ENCODE measurements at places on chromosomes 5 and 9.

GRCh38 chr5:39224196-39224761, 4.9 kb upstream of the FYB1 start:
- no peak for DNase-seq

GRCh38 chr5:33850100-33850594, 41.6 kb downstream of the ADAMTS12 start:
- no peak for DNase-seq

GRCh38 chr5:144004751-144005150, 165.7 kb downstream of the YIPF5 start:
- DNase-seq = no peak

- no peak for DNase-seq
These were observed 20.6 kb upstream of the PTGES start for GRCh38 chr9:129773262-129774048.

DNA sequence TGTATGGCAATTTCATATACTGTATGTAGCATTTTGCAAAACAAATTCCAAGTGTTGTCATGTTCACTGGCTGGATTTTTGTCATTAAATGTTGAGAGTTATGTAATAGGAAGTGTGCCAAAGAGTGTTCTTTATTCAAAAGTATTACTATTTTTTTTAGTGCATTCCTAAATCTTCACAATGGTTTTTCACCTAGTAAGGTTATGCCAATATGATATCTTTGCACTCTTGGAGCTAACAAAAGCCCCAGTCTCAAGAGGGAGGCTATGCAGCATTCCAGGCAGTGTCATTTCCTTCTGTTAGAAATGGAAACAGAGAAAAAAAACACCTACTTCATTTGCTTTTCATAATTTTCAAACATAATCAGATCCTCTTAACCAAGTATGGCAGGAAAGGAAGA, 5.1 kb upstream of the SSBP2 start:
- no peak for DNase-seq

DNA sequence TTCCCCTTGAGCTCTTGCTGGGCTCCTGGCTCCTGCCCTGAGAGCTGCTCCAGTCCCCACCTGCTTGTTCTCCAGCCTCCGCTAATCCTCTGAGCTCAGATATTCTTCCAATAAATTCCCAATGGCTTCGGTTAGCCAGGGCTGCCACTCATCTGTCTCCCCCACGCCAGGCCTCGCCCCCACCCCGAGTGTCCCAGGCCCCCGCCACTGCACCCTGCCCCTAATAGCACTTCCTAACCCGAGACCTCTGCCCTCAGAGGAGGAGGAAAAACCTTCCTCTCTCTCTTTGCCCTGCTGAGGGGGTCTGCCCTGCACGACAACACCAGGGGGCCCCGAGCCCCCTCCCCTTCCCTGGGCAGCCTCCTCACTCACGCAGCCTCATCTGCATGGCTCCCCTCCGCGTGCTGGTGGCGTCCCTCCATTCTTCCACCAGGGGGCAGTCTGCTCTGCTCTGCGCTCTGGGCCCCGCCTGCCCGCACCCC, 5.4 kb upstream of the LCN15 start:
- DNase-seq = peak; percentile 37

All from naive thymus-derived CD8-positive, alpha-beta T cell (primary cell).